HS-27A (cell line): ENCODE measurements at places on chromosomes 12 and 14.

GRCh38 chr12:110742096-110742717, 484 bp downstream of the PPP1CC start:
- DNase-seq: no peak

- peak; percentile 50 for DNase-seq
Observed at GRCh38 chr12:122072031-122072970, 6.3 kb upstream of the MLXIP start.

DNA sequence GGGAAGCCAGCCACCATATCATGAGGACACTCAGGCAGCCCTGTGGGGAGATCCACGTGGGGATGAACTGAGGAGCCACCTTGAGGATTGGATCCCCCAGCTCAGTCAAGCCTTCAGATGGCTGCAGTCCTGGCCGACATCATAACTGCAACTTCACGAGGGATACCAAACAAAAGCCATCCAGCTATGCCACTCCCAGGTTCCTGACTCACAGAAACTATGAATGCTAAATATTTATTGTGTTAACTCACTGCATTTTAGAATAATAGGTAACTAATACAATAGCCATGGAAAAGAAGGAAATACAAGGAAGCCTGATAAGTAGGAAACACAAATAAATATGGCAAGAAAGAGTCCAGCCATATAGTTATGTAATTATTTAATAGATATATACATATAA, 42.1 kb upstream of the FAM222A start:
- DNase-seq: no peak

DNA sequence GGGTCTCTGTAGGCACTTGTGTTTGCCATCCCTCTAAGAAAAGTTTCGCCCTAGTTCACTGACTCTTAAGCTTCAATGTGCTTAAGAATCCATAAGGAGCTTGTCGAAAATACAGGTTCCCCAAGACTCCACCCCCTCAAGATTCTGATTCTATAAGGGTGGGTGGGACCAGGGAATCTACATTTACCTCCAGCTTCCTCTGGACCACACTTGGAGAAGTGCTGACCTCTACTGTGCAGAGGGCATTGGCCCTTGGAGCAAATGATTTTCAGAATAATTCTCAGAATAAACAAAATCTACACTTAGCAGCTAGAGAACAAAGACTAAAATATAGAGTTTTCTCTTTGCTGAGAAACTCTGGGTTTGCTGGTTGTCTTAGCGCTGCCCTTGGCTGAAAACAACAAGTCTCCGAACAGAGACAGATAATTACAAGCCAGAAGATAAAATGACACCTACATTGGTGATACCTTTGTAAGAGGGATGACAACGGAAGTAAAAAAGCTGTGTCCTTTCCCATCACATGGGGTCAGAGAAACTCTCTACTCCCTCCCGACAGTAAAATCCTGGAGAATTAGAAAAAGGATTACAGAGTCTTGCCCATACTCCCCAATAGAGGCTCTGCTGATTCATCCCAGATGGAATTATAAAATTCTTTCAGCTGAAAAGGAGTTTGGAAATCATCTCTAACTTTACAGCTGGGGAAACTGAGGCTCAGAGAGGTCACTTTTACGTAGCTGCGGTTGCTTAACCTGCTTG, 4.8 kb downstream of the TGFB3 start:
- DNase-seq: no peak

DNA sequence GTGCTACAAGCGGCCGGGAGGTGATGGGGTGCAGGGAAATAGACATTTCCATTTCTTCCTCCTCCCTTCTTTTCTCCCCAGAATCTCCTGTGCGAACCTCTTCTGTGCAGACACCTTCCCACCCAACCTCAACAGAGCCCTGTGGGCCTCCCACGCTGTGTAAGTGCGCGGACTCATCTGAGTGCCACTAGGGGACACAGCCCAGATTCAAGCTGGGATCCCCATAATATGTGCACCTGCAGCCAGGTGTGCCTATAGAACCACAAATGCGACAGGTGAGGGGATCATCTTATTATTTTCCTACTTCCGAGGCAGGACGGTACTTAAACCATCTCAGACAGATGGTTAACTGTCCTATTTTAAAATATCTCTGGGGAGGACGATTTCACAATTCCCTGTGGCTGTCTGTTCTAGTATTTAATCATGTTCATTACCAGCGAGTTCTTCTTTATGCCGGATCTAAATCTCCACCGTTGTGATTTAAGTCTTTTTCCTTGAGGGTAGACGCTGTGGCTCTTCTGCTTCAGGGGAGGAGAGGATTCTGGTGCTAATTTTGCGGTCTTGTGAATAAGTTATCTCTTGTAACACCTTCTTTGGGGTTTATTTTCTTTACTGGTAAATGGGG, 17.2 kb upstream of the CACNA1C start:
- DNase-seq: no peak

GRCh38 chr12:78599366-78599765, 265.2 kb upstream of the SYT1 start:
- no peak for DNase-seq

- no peak for DNase-seq
Observed at GRCh38 chr12:26158078-26158764, 33.4 kb upstream of the BHLHE41 start.
